Fibroblast of gingiva (primary cell): ENCODE measurements at places on chromosomes 6 and 20.
A peak's percentile ranks its signal among the peaks of the same experiment; 100 is the strongest.

DNA sequence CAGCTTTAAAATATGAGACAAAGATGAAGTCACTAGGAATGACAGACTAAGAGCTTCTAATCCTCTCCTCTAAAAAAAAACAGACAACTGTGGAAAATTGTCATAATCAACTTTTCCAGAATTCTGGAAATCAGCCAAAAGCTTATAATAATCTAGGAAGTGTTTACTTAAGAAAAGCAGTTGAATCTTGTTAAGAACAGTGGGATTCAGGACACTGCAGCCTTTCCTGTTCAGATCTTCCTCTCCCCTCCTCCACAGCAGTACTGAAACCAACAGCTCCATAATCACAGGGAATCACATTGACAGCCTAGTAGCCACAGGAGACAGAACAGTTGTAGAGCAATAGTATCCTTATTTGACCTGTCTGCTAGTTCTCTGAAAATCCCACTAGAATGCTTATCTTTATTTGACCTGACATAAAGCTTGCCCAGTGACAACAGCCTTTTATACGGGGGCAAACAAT lies 41.6 kb downstream of the IBTK start:
- DNase-seq = no peak

GRCh38 chr6:105452924-105453756 lies 50.3 kb upstream of the PREP start:
- DNase-seq = no peak

DNA sequence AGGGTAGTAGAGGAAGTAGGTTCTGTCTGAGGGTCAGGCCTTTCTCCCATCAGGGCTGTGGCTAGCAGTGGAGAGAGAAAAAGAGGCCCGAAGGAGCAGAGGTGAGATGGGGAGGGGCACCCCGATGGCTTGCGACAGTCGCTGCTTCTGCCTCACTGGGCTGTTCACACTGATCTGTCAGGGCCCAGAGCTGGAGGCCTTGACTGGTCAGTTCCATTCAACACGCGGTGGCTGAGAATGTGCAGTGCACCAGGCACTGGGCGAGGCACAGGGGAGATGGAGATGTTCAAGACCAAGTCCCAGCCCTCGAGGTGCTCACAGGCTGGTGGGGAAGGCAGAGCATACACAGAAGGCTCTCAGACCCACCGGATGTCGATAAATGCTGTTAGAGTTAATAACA lies 21.4 kb downstream of the SLC12A5 start:
- DNase-seq = no peak

DNA sequence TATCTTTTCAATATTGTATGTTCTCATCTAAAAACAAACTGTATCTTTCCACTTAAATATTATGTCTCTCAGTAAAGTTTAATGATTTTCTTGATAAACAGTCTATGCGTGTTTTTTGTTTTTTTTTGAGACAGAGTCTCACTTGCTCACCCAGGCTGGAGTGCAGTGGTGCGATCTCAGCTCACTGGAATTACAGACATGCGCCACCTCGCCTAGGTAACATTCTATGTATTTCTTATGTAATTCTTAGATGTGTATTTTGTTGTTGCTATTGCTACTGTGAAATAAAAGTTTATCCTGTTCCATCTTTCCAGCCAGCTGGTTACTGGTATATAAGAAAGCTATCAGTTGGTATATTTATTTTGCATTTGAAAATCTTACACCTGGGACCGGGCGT lies 29.4 kb downstream of the ABHD12 start:
- no peak for DNase-seq

DNA sequence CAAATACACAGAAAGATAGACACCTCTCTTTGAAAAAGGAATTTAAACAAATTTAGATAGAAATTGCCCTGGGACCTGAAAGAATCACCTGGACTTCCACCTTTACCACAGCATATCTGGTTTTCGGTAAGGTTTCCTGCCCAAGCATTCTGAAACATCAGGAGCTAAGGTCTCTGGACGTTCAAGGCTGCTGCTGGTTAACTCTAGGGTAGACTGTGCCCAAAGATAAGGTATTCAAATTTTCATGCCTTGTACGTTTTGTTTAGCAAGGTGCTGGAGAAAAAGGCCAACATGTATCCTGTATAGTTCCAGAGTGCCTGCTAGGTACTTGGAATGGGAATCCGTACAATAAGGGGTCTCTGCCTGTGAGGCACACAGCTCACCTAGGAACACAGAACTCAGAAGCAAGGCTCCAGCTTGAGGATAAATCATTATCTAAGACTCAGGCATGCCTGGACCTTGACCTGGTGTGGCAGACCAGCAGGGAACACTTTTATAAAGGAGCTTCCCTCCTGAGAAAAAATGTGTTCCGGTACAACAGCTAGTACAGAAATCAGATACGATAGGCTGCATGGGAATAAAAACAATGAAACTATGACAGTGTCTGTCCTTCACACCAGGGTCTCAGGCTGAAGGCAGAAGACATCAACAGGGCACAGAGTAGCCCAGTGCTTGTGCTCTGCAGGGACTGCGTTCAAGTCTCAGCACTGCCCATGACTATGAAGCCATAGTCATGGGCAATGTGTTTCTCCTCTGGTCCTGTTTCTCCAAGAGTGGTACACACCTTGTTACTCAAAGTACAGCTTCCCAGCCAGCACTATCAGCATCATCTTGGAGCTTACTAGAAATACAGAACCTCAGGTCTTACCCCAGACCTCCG lies 70.4 kb downstream of the METTL24 start:
- DNase-seq = no peak

DNA sequence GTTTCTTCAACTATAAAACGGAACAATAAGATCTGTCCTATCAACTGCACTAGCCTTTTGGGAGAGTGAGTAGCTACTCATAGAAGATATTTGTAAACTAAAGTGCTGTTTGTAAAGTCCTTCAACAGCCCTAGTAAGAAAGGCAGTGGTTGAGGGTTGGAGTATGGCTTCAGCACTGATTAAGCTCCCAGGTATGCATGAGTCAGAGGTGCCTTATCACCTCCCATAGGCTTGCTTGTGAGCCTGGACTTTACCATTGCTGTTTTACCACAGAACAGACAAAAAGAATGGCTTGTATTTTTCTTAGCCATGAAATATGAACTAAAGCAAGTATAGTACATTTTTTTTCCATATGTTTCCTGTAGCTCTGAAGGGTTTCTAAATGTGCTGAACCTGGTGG lies 44.1 kb downstream of the SAMD3 start:
- peak; percentile 11 for DNase-seq
